Stimulated activated CD4-positive, alpha-beta T cell treated with anti-CD3 and anti-CD28 coated beads, Interleukin-2, amount 100 ng/mL, for 48 hours (primary cell): ENCODE measurements at places on chromosomes 6 and 20.

GRCh38 chr6:152295346-152295745 lies 341.8 kb downstream of the SYNE1 start:
- no peak for DNase-seq

DNA sequence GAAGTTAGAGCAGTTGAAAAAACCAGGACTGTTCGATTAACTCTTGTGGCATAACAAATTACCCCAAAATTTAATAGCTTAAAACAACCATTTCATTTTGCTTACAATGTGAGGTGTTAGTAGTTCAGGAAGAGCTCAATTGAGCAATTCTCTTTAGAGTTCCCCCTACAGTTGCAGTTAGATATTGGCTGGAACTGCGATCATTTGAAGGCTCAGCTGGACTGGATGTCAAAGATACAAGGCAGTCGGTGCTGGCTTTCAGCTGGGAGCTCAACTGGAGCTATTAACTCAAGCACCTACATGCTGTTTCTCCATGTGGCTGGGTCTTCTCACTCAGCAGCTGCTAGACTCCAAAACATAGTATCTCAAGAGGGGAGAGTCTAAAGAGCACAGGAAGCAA lies 96.0 kb upstream of the LOC128125822 start:
- DNase-seq = no peak

DNA sequence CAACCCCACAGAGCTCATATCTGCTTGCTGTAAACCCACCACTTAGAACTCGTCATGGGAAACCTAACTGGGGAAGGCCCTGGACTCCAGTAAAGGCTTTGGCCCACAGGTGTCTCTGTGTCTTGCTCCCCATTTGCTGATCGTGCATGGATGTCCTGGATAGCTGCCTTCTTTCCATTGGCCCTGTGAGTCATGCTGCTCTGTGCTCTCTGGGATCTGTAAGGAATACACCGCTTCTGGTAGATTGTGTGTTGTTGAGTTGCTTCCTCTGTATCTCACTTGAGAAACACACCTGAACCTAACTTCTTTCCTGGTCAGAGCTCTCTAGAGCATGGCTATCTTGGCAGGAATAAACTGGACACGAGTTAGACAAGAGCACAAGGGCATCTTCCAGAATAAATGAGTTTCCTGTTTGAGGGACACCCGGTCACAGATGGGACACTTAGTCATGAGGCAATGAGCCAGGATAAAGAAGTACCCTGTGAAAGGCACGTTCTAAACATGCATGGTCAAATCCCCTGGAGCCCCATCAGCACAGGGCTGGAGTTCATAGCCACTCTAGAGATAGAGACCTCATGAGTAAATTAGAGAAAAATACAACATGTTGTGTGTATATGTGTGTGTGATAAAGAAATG lies 99.6 kb upstream of the TMEM170B start:
- no peak for DNase-seq

DNA sequence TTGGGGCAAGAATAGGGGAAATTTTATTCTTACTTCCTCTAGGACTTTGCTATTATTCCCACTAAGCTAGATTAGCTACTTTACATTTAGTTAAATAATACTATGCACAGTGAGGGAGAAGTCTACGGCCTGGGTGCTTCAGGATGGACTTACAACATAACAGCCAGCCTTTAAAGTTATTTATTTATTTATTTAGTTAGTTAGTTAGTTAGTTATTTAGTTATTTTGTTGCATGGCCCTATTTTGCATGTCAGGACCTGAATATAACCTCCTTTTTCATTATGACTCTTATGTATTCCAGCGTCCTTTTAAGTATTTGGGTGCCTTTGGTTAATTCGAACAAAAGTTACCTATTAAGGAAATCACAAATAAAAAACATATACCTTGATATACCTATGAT lies 238.7 kb downstream of the EYS start:
- DNase-seq = no peak

- no peak for DNase-seq
Observed at GRCh38 chr6:46948699-46949098, 27.0 kb upstream of the ADGRF5 start.

DNA sequence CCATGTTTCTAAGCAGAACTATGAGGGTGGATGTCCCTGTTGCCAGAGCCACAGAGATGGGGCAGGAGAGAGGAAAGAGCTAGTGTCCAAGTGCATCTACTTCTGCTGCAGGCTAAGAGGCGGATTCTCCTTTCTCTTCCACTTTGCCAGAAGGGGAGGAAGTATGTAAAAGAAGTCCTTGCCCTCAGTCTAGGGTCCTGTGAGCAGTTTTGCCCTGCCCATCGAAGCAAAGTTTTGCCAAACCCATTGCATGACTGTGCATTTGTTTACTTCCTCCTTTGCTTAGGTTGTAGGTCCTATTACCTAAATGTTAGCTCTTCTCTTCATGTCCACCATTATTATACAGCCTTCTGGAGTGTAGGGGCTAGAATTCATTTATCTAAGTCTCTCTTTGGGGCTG lies 106.2 kb upstream of the ARMC2 start:
- DNase-seq = no peak

GRCh38 chr6:44247338-44248302 lies 719 bp downstream of the HSP90AB1 start:
- DNase-seq = peak; percentile 86

- DNase-seq = no peak
Observed at GRCh38 chr20:11867291-11867919, 50.3 kb upstream of the BTBD3 start.

DNA sequence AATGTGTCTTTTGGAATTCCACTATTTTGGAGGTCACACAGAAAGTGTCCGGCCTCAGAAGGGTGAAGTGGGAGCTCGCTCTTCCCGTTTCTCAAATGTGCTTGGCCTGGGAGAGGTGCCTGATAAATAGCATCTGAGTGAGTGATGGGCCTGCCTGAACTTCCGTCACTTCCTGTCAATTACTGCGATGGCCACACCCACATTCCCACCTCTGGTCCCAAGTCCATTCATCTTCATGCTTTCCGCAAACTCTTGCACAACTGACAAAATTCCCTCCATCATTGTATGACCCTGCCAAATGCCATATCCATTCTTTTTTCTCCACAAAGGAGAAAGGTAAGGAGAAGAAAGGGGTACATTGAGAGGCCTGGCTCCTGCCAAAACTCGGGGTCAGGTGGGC lies 169.0 kb downstream of the QKI start:
- no peak for DNase-seq

DNA sequence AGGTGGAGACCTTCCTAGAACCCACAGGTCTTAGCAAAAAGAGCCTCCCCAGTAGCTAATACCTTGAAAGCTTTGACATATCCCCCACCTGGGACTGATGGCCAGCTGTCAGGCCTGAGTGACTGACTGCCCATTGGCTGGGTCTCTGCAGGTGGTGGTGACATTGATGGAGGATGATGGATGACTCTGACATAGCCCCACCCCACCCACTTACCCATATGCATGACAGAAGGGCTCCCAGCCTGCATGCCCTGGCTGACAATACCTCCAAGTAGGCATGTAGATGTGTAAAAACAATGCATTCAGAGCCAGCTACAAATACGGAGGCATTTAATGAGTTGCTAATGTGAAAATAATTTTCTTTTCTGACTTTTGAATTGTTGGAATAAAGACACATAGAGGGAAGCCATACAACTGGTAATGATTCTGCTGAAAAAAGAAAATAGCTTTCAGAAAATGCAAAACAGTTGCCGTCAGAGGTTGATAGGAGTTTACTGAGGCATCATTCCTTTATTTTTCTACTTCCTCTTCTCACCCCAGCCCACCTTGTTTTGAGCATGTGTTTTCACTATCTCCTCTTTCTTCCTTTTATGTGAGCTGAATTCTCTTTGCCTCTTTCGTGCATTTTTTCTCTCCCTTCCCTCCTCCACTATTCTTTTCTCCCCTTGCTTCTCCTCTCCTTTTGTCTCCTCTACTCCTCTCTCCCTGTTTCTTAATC lies 70.6 kb downstream of the OLIG3 start:
- DNase-seq = no peak

GRCh38 chr6:78570044-78570443 lies 297.3 kb upstream of the IRAK1BP1 start:
- no peak for DNase-seq

- no peak for DNase-seq
Observed at GRCh38 chr6:34601706-34602105, 45.6 kb upstream of the SPDEF start.

DNA sequence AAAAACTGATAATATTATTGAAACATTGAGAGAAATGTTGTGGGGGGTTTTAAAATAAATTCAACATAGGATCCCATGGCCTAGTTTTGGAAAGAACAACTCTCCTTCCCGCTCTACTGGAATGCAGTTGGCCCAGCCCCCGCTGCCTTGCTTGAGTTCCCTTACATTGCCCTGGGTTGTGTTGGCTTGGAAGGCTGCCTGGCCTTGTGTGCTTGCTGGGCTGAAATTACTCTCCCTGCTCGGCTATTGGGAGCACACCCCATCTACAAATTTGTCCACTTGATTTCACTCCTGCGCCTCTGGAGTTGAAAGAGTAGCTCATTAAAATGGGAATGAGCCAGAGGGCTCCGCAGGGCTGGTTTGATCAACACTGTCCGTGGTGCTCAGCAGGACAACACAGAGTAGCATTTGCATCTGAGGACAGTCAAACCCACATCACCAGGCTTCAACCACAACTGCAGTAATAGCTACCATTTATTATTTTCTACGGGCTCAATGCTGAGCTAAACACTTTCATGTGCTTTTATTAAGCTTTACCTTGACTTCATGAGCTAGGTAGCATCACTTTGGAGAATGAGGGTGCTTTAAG lies 35.2 kb downstream of the DOK5 start:
- DNase-seq = no peak

GRCh38 chr6:36376742-36377141 lies 10.7 kb downstream of the ETV7 start:
- no peak for DNase-seq

DNA sequence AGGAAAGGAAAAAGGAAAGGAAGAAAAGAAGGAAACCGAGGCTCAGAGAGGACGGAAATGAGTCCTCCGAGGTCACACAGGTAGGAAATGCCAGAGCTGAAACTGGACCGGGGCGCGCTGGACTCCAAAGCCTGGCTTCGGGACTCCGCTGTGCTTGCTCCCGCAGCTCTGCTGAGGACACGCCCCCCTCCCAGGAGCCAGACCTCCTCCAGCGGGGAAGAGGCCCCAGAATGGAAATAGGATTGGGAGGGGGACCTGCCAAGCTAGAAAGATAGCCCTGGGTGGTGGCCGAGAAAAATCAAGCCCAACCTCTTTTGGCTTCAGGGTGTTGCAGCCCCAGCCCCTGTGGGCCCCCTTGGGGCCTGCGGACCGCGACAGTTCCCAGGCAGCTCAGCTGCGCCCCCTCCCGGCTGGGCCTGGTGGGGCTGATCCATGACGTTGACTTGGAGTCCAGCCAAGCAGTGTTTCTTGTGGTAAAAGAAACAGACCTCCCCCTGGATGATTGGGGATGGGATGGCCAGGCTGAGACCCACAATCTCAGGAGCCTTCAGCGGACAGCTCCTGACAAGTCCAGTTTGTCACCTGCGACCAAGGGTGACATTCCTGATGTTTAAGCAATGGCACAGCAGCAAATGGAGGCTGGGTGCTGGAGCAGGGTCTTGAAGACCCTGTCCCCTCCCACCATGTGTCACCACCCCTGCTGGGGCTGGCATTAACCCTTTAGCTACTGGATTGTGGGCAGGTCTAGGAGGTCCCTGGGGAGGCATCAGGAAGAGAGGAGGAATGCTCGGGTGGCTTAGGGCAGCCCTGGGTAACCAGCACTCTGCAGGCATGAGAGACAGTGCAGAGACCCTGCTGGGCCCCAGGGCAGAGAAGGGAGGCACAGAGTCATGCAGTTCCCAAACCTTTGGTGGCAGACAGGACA lies 55.4 kb downstream of the RIPOR3 start:
- peak; percentile 69 for DNase-seq

DNA sequence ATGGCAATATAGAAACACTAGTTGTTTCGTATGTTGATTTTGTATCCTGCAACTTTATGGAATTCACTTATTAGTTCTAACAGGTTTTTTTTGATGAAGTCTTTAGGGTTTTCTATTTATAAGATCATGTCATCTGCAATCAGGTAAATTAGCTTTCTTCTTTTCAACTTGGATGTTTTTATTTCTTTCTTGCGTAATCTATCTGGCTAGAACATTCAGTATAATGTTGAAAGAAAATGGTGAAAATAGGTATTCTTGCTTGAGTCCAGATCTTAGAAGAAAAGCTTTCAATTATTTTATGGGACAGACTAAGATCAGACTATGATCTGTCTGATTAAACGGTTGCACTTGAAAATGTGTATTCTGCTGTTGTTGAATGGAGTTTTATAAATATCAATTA lies 820.8 kb upstream of the ADGRB3 start:
- no peak for DNase-seq

- DNase-seq = no peak
Observed at GRCh38 chr6:128606611-128607010, 86.2 kb upstream of the PTPRK start.

- DNase-seq = peak; percentile 70
Observed at GRCh38 chr6:26216359-26216885, 129.2 kb downstream of the HFE start.

GRCh38 chr6:42359021-42359420 lies 92.7 kb downstream of the TRERF1 start:
- no peak for DNase-seq

DNA sequence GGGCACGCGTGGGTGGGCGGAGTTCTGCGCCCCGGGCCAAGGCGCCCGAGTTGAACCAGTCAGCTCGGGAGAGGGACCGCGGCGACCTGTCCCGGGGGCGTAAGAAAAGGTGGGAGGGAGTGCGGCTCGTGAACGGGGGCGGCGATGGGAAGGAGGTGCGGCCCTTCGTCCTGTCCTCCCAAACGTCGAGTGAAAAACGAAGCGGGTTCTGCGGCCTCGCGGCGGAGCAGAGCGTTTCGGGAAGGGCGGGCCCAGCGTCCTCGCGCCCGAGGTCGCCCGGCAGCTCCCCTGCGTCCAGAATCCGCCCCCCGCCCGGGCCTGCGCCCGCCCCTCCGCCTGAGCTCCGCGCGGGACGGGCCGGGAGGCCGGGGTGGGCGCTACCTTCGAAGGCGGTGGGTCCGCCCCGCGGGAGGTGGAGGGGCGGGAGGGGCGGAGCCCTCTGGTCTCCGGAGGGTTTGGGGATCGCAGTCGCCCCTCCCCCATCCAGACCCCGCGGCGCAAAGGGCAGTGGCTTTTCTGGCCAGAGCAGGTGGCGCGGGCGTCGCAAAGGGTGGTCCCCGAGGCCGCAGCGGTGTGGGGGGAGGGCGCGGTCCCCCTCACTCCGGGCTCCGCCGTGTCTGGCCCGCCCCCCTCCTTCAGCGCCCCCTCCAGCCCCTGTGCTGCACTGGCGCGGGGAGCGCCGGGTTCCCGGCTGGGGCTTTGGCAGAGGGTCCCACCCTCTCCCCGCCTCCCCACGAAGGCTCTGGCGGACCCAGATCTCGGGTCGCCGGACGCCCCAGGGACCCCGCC lies 838 bp downstream of the STMN3 start:
- DNase-seq = no peak

- peak; percentile 23 for DNase-seq
Observed at GRCh38 chr6:157323966-157324300, 614 bp upstream of the TMEM242 start.

GRCh38 chr6:16402581-16402900 lies 164.2 kb downstream of the GMPR start:
- DNase-seq = no peak
